H1 (cell line): ENCODE measurements at places on chromosomes 5 and 9. TPM values are rescaled to one million over a fixed set of nuclear protein-coding genes. Genes with fewer than 3 reads are reported as not detected.

DNA sequence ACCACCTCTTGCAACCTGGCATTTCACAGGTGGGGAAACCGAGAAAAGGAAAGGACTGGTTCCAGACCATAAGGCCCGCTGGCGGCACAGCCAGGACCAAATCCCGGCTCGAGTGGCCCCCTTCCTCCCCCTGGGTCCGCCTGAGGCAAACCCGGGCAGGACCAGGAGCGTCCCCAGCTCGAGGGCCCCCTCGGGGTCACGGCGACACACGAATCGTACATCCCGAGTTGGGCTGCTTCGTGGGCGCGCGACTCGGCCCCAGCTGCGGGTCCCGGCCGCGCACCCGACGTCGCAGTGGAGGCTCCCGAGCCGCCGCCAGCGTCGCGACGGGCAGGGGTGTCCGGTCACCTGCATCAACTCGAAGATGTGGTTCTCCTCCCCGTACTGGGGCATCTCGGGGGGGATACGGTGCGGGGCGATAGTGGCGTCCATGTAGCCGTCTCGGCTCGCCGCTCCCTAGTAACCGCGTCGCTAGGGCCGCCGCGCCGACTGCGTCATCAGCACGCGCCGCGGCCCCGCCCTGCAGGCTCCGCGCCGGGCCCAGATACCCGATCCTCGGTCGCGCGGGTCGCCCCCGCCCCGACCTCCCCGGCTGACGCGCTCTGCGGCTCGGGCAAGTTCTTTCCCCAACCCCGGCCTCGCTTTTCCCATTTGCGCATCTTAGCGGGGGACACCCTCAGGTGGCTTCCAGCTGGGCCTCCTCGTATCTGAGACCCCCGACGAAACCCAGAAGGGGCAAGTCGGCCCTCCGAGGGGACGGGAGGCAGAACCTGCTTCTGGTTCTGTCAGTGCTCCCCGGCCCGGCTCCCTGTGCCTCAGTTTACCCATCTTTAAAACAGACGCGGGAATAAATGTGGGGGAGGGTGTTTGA, at the start of gene AK8:
AK8 (minus strand) TSS at position 461 of the 871 bp plus-strand sequence; CDS start at position 432, 29 bp downstream.
- peak; percentile 90 for DNase-seq

GRCh38 chr5:139181322-139181730, 16.8 kb downstream of the SIL1 start:
- DNase-seq: no peak

- no peak for DNase-seq
Observed at GRCh38 chr9:34123682-34124081, 2.8 kb downstream of the DCAF12 start.

DNA sequence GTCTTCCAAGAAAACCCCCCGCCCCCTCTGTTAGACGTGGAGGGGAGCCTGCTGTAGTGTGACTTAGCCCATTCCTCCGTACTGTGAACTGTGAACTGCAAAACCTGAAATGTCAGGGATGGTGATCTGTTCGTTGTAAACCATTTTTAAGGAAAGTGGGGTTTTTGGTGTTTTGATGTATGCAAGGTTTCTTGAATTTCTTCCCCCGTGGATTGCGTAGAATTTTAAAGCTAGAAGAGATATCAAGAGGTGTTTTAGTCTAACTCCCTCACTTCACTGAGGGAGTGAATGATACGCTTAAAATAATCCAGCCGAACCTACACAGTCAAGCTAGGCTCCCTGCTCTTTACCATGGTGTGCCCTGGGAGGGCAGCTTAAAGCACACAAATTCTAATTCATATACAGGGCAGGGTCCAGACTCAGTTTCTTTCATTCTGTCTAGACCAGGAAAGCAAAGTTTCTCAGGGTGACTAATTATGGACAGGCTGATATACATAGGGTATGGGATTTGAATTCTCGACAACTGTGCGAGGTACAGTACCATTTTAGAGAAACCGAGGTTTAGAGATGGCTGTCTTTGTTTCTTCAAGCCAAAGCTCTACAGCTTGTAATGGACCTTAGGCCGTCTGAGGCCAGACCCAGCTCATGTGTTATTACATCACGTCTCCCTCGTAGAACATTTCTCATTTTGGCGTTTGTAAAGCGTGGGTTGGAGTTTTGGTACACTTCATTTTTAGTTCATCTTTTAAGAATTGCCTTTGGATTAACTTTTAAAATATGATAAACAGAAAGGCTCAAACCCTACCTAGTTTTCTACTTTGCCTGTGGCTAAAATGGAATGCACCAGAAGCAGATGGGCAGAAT, 2.7 kb downstream of the PTGER4 start:
- DNase-seq: no peak

Gene PLCXD3
- polyA plus RNA-seq: under 0.01 and 0.03 TPM in 2 replicates
